ENCODE measurements at places on chromosomes 6 and 20.

- no peak for DNase-seq
Measured at GRCh38 chr6:34359418-34360158, 32.9 kb downstream of the NUDT3 start.

- no peak for DNase-seq
Measured at GRCh38 chr6:135493218-135493961, 4.2 kb downstream of the AHI1 start.

- DNase-seq = no peak
Measured at GRCh38 chr6:105740946-105741645, 338.2 kb upstream of the PREP start.

DNA sequence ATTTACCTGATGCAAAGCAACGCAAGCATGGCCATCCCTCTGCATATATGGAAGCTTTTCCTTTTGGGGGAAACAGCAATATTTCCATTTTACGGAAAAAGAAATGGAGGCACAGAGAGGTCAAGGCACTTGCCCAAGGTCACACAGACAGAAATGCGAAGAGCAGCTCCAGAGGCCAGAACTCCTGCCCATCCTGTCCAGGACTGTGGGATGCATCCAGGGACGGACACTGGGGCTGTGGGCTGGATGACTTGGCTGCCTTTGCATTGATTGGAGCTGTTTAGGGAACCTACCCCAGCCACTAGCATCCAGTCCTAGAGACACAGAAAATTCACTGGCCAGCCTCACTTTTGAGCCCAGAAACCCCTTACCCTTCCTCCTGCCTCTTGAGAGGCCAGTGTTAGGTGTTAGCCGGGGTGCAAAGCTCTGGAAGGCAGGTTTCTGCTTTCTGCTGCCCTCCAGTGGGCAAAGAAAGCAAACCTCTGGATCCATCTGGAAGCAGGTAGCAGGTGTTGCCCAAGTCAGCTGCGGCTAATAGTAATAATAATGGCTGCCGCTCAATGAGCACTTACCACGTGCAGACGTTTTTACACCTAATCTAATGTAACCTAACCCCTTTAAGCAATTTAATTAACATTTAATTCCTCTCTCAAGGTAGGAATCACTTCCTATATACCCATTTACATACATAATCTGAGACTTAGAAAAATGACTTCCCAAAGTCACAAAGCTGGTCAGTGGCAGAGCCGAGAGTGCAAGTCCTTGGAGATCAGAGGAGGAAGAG is 31.7 kb upstream of the CCN5 start:
- DNase-seq = peak; percentile 37

- no peak for DNase-seq
Measured at GRCh38 chr6:87698547-87699006, 3.5 kb downstream of the AKIRIN2 start.

DNA sequence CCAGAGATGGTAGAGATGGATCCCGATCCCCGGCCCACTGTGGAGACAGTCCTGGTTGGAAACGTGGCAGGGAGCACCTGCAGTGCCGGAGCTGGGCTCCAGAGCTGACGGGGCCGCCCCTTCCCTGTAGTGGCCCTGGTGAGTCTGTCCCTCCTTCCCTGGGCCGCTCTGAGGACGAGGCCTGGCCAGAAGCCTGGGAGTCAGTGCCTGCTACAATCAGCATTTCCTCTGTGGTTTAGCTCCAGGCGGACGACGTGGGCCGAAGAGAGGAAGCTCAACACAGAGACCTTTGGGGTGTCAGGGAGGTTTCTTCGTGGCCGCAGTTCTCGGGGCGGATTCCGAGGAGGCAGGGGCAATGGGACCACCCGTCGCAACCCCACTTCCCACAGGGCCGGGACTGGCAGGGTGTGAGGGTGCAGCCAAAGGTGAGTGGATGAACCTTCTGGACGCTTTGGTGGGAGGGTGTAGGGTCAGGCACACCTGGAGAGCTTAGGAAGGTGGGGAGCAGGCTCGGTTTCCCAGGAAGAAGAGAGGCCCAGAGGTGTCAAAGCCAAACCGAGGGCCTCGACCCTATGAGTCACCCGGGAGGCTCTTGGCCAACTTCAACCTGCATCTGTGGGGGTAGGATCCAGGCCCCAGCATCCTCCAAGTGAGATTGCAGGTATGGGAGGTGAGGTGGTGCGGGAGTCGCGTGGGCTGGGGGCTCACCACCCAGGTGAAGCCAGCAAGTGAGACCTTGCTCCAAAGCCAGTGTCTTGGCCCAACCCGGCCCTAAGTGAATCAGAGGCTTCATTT is 9.9 kb downstream of the PSMA7 start:
- DNase-seq = no peak

DNA sequence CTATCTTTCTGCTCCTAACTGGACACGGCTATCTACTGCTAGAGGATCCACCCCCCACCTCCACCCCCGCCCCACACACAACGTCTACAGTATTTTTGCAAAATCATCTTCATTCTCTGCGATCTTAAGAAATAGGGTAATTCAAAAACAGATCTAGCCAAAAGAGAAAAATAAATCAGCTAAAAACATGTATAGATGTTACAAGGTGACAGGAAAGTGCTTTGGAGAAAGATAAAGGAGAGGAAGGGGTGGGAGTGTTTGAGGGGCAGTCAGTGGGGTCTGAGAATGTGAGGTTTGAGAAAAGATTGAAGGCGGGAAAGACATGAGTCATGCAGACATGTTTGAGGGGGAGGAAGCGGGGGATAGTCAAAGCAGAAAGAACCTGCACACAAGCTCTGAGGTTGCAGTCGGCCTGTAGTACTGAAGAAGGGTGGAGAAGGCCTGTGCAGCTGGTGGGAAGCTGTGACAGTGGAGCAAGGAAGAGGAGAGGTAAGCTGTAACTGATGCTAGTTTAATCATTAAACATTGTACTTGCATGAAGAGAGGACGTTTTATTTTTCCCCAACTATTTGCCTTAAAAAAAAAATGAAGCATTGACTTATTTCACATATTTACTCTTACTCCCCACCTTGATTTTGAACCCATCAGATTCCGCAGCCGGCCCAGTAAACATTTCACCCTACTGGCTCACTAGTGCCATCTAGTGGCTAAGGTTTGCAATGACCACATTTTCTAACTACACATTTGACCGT is 332.6 kb downstream of the ADGRB3 start:
- DNase-seq = peak; percentile 60

DNA sequence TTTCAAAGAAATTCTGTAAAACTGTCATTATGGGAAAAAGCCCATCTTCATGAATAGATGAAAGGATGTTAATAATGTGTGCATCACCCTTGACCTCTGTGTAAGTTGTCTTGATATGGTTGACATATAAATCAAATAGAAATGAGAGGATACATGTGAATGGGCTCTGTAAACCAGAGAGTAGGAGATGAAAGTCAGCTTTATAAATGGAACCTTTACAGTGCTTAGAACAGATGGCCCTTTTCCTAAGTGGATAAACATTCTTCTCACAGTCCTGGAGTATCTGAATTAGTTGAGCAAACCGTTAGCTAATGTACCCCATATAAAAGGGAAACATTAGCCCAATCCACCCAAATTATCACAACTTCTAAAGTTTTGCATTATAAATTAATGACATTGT is 57.5 kb downstream of the MYLK4 start:
- no peak for DNase-seq

- DNase-seq = no peak
Measured at GRCh38 chr20:46331611-46332361, 23.5 kb upstream of the CDH22 start.

- no peak for DNase-seq
Measured at GRCh38 chr6:141259807-141260206, 872.9 kb upstream of the GJE1 start.

- DNase-seq = no peak
Measured at GRCh38 chr6:79077715-79078074, 359 bp downstream of the PHIP start.

GRCh38 chr6:2209226-2209809 is 36.1 kb downstream of the GMDS start:
- DNase-seq = peak; percentile 12

- DNase-seq = no peak
Measured at GRCh38 chr6:75503291-75503690, 9.7 kb upstream of the FILIP1 start.

Data from stimulated activated CD4-positive, alpha-beta T cell treated with anti-CD3 and anti-CD28 coated beads, TNF-alpha, amount 100 ng/mL, for 48 hours (primary cell).